ENCODE measurements at places on chromosomes 7 and 10.

DNA sequence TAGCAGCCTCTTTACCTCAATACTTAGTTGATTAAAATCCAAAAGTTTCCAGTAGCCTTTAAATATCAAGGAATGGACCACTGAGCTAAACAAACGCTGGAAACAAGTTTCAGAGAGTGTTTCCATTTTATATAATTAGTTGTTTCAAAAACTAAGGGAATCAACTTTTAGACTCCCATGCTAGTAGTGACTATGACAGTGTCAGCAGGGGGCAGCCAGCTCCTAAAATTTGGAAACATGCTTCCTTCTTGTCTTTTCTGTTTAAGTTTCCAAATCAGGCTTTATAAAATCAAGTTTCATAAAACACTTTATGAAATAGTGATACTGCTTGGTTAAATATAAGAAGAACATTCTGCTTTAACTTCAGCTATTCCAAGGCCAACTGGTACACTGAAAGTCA lies 138.2 kb upstream of the TMEM229A start:
- peak; percentile 10 for DNase-seq

GRCh38 chr10:20128811-20129210 lies 312.6 kb downstream of the PLXDC2 start:
- no peak for DNase-seq

- no peak for DNase-seq
These were observed 285.1 kb upstream of the SP8 start for GRCh38 chr7:21071561-21072501.

DNA sequence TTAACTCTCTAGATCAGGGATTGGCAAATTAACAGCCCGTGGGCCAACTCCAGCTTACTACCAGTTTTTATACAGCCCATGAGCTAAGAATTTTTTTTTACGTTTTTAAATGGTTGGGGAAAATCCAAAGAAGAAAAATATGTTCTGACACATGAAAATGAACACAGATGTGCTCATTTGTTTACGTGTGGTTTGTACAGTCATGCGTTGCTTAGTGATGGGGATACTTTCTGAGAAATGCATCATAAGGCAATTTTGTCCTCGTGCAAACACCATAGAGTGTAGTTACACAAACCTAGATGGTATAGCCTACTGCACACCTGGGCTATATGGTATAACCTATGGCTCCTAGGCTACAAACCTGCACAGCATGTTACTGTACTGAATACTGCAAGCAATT lies 8.3 kb upstream of the SMKR1 start:
- DNase-seq: peak; percentile 21

- no peak for DNase-seq
These were observed 9.9 kb downstream of the TMEM72 start for GRCh38 chr10:44921061-44921460.

- no peak for DNase-seq
These were observed 4.6 kb upstream of the LDB3 start for GRCh38 chr10:86663576-86664339.

- no peak for DNase-seq
These were observed 19.8 kb downstream of the EIF3B start for GRCh38 chr7:2374401-2374800.

GRCh38 chr7:34751725-34752643 lies 94.0 kb downstream of the NPSR1 start:
- DNase-seq: no peak

DNA sequence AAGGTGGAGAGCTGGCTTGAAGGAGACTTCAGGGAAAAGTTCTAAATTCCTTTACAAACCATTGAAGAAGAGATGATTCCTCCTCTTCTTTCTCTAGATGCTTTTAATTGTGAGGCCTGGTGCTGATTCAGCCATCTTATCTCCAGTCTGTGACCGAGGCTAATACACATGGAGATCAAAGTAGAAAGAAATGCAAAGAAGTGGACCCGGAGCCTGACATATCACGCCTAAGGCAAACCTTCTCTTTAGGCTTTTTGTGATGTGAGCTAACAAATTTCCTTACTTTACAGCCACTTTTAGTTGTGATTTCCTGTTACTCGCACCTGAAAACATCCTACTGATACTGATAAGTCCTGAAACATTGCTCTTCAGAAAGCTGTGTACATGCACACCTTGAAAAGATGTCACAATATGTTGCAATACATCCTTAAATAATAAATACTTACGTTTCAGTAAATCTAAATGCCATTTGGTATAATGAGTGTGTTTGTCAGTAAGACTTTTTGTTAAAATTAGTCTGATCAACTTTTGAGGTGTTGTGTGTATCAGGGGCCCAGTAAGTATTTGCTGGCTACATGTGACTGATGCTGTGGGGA lies 192.4 kb downstream of the BAMBI start:
- no peak for DNase-seq

- DNase-seq: no peak
These were observed 37.1 kb upstream of the GDF10 start for GRCh38 chr10:47262606-47263533.

DNA sequence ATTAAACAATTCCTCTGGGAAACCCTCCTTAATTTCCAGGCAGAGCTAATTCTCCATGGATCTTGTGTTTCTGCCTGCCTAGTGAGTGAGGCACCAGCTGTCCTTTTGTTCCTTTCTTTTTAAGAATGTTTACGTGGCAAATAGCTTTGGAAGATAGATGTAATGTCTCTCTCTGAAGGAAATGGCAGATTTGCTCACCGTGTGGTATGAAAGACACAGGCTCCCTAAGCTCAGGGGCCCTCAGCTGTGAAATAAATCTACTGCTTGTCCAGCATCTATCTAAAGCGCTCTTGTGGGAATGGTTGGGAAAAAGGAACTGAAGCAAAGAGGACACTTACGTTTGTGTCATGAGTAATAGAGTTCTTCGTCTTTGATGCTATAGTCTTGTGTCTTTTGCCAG lies 64.6 kb downstream of the FAS start:
- DNase-seq: no peak

DNA sequence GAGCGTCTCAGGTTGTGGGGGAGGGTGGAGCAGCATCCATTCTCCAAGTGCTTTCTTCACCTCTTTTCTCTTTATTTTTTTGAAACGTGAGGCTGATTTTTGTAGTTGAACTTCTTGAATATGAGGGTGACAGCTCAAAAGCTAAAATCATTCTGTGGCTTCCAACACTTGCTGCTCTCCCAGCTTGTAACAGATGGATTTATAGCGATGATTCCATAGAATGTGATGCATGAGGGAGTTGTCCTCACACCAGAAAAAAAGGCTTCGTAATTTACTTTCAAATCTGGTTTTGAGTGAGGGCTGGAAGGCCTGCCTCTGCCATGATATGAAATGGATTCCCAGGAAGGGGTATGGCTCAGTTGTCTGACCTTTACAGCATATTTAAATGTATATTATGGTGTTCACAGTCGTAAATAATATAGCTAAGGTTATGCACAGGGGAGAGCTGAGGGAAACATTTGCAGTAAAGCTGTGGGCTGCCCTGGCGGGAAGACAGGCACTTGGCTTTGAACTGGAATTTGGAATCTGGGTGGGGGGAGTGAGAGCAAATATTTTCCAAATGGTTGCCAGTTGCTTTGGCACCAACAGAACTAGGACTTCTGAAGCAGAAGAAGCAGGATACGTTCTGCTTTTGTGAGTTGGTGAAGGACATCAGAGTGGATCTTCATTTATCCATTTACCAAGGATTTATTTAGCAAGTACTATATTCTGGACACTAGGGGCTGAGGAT lies 166.7 kb downstream of the SORCS3 start:
- DNase-seq: no peak

- DNase-seq: no peak
These were observed 21.1 kb downstream of the RNF32 start for GRCh38 chr7:156661637-156662036.

DNA sequence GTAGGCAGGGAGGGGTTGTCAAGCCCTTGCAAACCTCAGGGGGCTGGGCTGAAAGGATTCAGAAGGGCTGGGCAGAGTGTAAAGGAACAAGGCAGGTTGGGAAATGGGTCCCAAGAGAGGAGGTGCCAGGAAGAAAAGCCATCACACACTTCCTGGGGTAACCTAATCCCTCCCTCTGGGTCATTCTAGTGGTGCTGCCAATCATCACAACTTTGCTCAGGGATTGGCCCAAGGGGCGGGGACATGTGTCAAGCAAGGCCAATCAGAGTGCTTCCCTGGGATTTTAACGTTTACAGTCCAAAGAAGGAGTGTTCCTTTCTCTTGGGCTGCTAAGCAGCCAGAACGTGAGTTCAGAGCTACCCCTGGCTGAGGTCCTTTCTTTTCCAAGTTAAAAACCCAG lies 57.1 kb upstream of the NPTX2 start:
- DNase-seq: no peak

- no peak for DNase-seq
These were observed 92.8 kb downstream of the TMEM130 start for GRCh38 chr7:98777051-98777450.

DNA sequence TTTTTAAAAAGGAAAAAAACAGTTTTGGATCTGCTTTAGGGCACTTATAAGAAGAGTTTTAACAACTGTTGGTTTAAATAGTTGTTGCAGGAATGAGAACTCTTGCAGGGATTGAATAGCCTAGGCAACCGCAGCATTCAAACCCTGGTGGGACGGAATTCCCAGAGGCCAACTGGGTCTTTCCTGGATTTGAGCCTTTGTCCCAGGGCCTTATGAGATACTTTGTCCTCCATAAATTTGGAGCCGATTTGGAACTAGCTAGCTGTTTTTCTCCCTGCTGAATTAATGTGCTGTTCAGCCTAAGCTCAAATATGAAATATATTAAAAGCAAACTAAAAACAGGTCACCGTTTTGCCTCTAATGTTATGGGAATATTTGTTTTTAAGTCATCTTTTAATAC lies 109.6 kb downstream of the LRMDA start:
- DNase-seq: no peak

GRCh38 chr10:90432866-90433265 lies 425.0 kb downstream of the HTR7 start:
- no peak for DNase-seq

DNA sequence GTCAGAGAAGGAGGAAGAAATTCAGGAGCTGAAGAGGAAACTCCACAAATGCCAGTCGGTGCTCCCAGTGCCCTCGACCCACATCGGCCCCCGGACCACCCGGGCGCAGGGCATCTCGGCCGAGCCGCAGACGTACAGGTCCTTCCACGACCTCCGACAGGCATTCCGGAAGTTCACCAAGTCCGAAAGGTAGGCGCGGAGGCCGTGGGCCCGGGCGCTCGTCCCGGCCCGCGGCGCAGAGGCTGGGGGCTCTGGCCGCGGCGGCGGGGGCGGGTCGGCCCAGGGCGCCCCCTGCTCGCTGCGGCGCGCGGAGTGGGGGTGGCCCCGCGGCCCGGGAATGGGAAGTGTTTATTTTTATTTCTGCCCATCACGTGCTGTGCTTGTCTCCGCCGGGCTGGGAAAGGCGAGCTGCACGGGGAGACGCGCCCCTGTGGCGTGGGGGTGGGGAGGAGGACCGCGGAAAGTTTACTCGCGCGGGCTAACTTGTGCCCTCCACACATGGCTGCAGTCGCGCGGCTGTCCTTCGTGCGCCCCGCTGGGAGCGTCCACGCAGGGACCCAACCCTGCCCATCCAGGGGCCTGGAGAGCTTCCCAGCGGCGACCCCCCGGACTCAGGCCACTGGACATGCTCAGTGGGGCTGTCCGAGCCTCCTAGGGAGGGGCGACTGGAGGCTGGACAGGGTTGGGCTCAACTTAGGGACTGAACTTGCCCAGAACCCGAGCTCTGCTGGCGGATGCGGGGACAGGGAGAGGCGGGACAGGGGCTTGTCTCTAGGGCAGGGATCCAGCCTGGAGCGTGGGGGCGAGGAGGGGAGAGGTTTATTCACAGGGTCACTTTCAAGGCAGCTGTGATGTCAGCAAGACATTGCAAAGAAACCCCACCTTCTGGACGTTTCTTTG lies 82.6 kb upstream of the PRKG1 start:
- no peak for DNase-seq

GRCh38 chr10:27535317-27535716 lies 31.2 kb downstream of the RAB18 start:
- no peak for DNase-seq

- DNase-seq: no peak
These were observed 700.2 kb downstream of the TYW1 start for GRCh38 chr7:67696878-67697277.

DNA sequence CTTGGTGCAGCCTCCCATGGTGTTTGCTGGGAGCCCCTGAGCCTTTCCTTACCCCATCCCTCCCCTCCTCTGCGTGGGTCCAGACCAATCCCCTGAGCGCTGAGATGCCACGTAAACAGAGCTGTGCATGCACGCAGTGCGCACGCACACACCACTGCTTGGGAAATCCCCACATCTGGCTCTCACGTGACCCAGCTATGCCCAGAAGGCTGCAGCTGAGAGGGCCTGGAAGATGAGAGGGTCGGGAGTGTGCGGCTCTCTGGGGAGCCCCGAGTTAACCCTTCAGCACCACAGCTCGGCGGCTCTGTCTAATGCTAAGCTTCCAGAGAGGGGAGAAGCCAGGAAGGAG lies 177.2 kb downstream of the SH3PXD2A start:
- peak; percentile 91 for DNase-seq

DNA sequence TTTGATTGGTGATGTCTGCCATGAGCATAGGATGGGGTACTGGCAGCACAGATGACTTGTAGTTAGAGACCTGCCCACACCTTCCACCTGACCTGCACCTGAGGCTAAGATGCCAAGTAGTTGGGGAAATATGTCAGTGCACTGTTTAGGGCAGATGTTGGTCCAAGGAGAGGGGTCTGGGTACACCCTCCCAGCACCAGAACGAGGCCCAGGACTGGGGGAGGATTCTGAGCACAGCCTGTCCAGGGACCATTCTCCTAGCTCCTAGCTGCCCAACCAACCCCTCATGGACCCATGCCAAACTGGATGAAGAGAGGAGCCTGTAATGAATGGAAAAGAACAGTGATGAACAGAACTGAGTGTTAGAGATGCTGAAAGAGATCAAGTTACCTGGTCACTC lies 28.0 kb downstream of the FRMPD2 start:
- no peak for DNase-seq

- no peak for DNase-seq
These were observed 126.3 kb downstream of the TAX1BP1 start for GRCh38 chr7:27866256-27866655.

- DNase-seq: no peak
These were observed 467.7 kb downstream of the PLXNA4 start for GRCh38 chr7:132108563-132108962.

DNA sequence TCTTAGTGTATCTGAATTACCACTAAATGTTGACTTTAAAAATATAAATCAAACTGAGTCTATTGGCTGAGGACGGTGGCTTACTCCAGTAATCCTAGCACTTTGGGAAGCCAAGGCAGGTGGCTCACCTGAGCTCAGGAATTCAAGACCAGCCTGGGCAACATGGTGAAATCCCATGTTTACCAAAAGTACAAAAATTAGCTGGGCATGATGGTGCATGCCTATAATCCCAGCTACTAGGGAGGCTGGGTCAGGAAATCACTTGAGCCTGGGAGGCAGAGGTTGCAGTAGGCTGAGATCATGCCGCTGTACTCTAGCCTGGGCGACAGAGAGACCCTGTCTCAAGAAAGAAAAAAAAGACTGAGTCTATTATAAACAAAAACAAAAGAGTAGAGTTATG lies 106.5 kb upstream of the RSU1 start:
- no peak for DNase-seq

GRCh38 chr7:95220328-95220727 lies 104.0 kb downstream of the PON1 start:
- DNase-seq: no peak

Data from activated CD4-positive, alpha-beta T cell treated with anti-CD3 and anti-CD28 coated beads for 36 hours (primary cell).